ENCODE measurements at places on chromosomes 13 and 19.

DNA sequence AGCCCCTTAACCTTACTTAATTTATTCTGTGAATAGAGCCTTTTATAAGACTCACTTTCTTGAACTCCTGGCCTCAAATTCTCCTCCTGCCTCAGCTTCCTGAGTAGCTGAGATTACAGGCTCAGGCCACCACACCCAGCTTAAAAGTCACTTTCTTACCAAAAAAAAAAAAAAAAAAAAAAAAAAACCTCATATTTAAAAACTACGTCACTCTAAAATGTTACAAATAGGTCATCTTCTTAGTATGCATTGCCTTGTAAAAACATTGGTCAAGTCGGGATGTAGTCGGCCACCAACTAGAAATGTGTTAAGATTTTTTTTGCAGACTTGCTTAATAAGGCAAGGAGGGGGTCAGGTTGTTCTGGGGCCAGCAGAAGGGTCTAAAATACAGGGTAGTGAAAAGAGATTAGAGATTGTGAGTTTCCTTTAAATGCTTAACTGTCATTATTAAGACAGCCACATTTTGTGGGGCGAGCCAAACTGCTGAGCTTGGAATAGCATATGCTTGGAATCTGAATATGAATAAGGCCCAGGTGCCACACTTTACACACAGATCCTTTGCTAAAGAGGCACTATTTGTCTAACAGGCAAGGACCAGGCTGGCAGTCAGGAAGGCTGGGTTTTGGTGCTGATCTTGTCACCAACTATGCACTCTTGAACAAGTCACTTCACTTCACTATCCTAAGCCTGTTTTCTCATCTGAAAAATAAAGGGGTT lies 16.5 kb upstream of the IL17D start:
- DNase-seq: no peak

GRCh38 chr13:112648966-112649690 lies 40.7 kb upstream of the ATP11A start:
- DNase-seq: no peak

- no peak for DNase-seq
These were observed 229.0 kb downstream of the TEX29 start for GRCh38 chr13:111549464-111549863.

GRCh38 chr19:28292822-28293500 lies 920.0 kb downstream of the UQCRFS1 start:
- no peak for DNase-seq

- no peak for DNase-seq
These were observed 6.5 kb upstream of the SERTAD3 start for GRCh38 chr19:40450664-40451063.
